ENCODE measurements at places on chromosomes 4 and X.

GRCh38 chrX:39442332-39442731 lies 641.1 kb downstream of the MID1IP1 start:
- no peak for DNase-seq

GRCh38 chr4:76441881-76442280 lies 6.9 kb downstream of the SHROOM3 start:
- no peak for DNase-seq

DNA sequence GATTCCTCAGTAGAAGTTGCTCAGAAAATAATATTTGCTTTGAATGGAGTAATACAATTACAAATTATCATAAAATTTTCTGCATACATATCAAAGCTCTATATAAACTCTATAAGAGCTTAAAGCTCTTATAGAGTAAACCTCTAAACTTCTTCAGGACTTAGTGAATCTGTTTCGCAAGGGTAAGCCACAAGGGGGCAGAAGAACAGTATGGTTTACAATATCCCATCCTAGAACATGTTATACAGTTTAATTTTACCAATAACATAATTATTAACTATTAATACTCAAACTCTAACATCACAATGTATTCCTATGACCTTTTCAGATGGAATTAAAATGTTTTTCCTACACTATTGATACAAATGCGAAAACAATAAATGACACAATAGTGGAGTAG lies 33.8 kb upstream of the SPANXN1 start:
- DNase-seq = no peak

- no peak for DNase-seq
Observed at GRCh38 chrX:47446431-47446830, 36.6 kb downstream of the ZNF41 start.

- no peak for DNase-seq
Observed at GRCh38 chrX:142686653-142687283, 339.0 kb upstream of the SPANXN4 start.

Measured in hypothalamus (tissue), 51 donors.